ENCODE measurements at places on chromosomes 2 and 18. TPM values are rescaled to one million over a fixed set of nuclear protein-coding genes. Genes with fewer than 3 reads are reported as not detected.

DNA sequence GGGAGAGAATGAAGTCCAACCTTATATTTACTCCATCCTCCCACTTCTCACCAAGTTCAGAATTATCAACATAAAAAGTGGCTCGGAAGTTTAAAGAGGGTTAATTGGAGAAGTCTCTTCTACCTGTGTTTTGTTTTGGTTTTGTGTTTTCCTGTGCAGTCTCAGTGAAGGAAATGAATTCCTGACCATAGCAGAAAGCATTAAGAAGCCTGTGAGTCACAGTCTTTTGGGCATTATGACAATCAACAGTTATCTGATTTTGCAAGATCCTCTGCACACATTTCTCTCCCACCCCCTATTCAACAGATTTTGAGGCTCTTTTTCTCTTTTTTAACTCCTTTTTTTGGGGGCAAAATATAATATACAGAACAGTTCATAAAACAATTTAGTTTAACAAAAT, 8.6 kb upstream of the RPL37A start:
- DNase-seq = no peak

Gene NTSR2
- total RNA-seq = not detected

DNA sequence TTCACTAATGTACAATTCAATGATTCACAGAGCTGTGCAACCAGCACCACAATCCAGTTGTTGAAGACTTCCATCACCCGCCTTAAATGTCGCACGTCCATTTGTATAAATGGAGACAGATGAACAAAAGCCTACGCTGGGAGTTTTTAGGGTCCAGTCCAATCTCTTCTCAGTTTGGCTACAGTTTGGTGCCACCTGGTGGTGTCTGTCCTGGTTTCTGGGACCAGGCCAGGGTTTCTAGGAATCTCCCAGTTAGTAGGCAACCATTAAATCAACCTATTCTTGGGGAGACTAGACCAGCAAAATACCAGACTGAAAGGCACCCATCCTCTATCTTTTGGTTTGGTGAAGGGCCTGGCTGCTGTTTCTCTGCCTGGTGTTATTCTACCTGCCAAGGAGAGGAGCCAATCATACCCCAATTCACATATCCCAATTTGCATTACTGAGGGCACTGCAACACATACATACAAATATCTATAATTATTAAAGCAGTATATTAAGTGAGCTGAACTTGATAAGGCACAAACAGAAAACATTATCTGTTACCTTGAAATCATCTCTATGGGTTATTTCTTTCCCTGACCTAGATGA, 3.2 kb upstream of the DDX1 start:
- no peak for DNase-seq

Gene L3MBTL4
- 16.2 TPM for total RNA-seq

Gene CD8A
- total RNA-seq = 7.4 TPM

DNA sequence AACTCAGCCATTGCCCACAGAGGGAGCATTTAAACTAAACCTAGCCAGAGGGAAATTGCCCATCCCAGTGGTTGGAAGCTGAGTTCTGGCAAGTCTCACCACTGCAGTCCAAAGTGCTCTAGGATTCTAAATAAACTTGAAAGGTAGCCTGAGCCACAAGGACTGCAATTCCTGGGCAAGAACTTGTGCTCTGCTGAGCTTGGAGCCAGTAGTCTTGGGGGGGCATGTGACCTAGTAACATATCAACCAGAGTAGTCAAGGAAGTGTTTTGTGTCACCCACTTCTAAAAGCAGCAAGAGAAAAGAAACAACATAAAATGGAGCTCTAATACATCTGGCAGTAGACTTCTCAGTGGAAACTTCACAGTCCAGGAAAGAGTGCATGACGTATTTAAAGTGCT, 167.0 kb downstream of the PTH2R start:
- no peak for DNase-seq

Gene CNTNAP5
- total RNA-seq = not detected

DNA sequence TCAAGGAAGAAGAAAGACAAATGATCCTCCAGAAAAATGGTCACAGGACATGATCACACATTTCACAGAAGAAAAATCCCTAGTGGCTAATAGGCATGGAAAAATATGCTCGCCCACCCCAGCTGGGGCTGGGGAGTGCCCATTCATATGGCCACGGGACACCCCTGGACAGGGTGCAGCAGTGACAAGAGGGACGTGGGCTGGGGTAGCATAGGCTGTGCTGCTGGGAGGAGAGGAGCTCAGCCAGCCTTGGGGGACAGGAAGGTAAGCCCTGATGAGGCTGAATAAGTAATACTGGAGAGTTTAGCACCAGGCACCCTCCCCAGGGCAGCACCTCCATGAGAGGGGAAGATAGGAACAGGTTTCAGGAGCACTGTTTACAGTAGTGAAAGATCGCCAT, 254.9 kb upstream of the HS6ST1 start:
- peak; percentile 28 for DNase-seq

DNA sequence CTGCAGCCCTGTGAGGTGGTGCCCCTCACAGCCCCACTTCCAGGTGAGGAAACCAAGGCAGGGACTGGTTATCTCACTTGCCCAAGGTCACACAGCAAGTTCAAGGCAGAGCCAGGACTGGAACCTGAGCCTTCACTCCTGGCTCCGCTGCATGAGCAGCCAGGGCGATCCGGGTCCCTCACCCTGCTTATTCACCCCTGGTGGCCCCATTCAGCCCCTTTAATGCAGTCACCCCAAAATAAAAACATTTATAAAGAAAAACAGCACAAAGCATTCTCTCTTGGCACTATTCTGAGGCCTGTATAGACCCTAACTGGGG, 57.3 kb downstream of the POLR1A start:
- no peak for DNase-seq

- DNase-seq = no peak
Observed at GRCh38 chr2:220192994-220193753, 565.7 kb downstream of the SLC4A3 start.

DNA sequence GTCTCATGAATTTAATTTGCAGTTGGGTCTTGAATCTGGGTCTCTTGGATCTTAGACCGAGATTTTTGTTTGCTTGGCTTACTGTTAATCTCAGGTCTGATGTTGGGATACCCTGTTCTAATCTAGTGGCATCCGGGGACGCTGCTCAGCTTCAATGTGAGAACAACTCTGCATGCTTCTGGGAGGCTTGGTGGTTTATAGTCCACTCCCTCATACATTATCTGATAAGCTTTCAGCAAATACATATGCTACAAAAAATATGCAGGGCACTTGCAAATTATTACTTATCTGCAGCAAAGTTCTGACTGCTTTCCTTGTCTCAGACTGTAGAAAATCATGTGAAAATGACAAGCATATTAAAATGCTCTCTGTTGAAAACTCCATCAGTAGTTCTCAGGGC, 39.4 kb downstream of the RNF144A start:
- DNase-seq = no peak

DNA sequence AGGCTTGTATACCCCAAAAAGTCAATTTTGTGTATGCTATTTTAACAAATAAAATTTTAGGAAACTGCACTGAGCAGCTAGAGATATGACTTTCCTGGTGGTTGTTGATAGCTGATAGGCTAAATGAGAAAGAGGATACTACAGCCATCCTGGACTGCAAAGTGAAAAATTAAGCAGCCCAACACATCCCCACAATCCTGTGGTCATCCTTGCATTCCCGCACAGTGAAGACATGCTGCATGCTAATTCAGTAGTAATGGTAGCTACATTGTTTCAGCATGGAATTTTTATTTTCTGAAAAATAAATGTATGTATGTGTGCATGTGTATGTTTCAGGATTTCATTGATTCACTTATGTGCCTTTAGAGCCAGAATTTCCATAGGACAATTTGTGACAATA, 124.2 kb upstream of the CCDC68 start:
- no peak for DNase-seq

DNA sequence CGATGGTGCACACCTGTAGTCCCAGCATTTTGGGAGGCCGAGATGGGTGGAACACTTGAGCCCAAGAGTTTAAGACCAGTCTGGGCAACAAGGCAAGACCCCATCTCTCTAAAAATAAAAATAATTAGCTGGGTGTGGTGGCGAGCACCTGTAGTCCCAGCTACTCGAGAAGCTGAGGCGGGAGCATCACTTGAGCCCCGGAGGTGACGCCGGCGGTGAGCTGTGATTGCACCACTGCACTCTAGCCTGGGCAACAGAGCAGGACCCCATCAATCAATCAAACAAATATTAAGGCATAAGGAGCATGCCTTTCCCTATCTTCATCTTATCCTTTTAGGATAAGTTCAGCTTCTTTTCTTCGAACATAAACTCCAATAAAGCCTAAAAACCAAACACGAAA, 1.1 kb downstream of the WDSUB1 start:
- DNase-seq = no peak

Gene CMPK2
- total RNA-seq = 23.2 TPM

DNA sequence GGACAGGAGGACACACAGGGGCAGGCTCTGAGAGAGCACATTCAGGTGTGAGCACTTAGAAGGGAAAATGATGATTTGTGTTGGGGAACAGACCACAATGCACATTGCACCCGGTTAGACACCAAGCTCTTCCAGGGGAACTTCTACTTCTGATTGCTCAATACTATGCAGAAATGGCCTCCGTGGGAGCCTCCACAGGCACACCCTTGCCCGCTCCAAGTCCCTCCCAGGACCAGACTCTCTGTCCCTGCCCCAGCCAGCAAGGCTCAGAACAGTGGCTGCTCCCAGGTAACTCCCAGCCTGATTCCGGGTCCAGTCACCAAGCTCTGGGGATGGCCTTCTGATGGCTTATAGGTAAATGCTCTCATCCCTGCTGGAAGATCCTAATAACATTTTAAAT, 56.2 kb downstream of the BCL2L11 start:
- DNase-seq = no peak

DNA sequence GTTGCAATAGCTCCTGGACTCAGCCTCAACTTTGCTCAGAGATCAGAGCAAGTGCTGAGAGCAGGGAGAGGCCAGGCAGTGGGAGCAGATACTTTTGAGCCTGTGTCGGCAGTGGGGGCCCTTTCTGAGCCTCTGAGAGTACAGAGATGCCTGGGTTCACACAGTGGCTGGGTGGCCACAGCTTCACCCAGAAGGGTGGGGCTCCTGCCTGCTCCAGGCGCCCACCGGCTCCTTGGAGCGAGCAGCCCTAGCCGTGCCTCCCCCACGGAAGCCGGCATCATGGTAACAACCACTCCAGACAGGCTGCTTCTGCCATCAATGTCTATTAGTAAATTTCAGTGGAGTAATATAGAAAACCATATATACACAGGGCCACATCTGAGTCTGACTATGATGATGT, 619.2 kb upstream of the SETBP1 start:
- DNase-seq = no peak

Gene NYAP2
- total RNA-seq = 0.93 TPM

Gene MC2R
- total RNA-seq = not detected

Gene RSAD2
- total RNA-seq = 25.7 TPM

Gene FAM124B
- total RNA-seq = 4.4 TPM

- DNase-seq = no peak
Observed at GRCh38 chr18:2978661-2979106, 34.3 kb downstream of the LPIN2 start.

Gene MTLN
- 53.3 TPM for total RNA-seq

DNA sequence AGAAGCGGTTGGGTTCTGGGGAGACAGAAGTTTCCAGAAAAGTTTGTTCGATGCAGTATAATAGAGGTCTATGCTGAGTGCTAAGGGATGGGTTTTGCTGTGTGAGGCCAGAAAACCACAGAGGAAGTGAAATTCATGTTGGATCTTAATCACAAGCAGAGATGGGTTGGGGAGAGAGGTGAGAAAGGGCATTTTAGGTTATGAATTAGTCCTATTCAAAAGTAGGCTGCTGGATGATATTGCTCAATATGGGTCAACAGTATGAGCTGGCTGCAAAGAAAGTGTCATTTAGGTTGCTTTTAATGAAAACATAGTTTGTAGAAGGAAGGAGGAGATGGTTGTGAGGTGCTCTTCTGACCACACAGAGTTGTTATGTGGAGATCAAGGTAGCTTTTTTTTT, 118.8 kb upstream of the LHCGR start:
- no peak for DNase-seq

DNA sequence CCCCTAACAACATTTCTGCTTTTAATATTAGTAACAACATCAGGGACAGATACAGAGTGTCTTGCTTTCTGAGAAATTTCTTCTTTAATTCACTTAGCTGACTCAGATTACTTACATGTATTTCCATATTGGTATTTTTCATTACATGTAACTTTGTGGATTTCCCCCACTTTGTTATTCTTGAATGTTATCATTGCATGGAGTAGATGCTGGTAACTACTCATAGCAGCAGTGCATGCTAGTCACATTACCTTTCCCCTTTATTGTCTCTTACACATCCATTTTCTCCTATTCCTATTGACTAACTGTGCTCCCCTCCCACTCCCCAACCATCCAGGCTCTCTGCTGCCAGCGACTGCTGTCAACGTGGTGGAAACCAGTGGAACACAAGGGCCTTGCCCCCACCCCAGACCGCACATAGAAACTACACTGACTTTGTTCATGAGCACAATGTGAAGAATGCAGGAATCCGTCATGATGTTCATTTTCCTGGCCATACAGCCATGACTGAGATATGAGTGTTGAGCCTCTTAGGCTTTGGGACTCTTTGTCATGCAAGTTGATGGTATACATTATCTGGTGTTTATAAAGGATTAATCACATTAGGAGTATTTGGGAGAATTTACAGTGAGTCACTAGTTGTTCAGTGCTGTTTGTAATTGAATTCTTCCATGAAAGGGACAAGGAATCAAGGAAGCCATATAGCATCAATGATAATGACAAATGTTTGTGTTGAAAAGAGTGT, 91.0 kb downstream of the EPB41L5 start:
- DNase-seq = no peak

Gene TMEM17
- total RNA-seq = 2.0 TPM

DNA sequence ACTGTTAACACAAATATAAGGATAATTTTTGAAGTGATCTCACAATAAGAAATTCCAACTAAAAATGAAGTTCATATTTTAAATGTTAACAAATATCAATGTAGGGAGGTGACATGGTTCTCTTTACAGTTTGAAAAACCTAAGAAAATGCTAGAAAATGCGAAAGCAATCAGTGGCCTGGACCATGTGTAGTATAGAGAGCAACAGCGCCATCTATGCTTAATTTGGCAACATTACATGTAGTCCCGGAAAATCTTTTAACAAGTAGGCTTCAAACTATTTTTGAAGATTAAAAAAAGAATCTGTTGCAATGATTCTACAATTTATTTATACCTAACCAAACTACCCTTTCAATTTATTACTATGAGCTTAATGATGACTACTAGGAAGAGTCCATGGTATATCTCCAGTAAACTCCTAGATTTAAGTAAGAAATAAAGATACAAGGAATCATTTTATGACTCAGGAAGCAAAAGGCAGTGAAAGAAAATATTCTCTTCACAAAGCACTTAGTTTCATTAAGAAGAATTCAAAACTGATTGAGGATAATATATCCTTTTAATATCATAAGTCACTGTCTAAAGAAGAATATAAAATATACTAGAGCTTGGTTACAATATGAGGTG, 33.3 kb downstream of the NDUFA10 start:
- no peak for DNase-seq

Gene ANKRD23
- total RNA-seq = 1.7 TPM

GRCh38 chr2:183541766-183542165, 417.5 kb downstream of the NUP35 start:
- DNase-seq = no peak

GRCh38 chr18:47932190-47932589, 1.7 kb upstream of the SMAD2 start:
- no peak for DNase-seq

GRCh38 chr2:142140434-142140845, 9.6 kb upstream of the LRP1B start:
- DNase-seq = no peak

- no peak for DNase-seq
Observed at GRCh38 chr2:68371581-68371980, 6.5 kb downstream of the PLEK start.

Gene TMEM37
- total RNA-seq = 23.8 TPM

GRCh38 chr2:19875280-19875679, 26.5 kb downstream of the TTC32 start:
- no peak for DNase-seq

Gene CNGA3
- 0.17 TPM for total RNA-seq
